ENCODE measurements at places on chromosomes 11 and 22.

DNA sequence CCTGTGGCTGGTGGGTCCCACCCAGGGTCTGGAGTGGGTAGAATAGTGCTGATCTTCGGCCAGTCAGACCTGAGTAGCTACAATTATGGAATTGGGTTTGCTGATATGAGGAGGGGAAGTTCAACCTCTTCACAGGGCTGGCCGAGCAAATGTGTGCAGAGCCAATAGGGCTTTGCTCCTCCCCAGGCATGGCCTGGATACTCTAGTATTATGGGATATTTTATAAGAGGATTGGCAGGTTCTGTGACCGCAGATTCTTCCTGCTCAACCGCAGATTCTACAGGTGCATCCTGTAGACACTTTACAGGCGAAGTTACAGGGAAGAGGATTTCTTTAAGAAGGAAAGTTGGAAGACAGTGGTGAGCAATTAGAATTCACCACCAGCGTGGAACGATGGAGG is 44.3 kb downstream of the TBC1D22A start:
- DNase-seq = no peak

DNA sequence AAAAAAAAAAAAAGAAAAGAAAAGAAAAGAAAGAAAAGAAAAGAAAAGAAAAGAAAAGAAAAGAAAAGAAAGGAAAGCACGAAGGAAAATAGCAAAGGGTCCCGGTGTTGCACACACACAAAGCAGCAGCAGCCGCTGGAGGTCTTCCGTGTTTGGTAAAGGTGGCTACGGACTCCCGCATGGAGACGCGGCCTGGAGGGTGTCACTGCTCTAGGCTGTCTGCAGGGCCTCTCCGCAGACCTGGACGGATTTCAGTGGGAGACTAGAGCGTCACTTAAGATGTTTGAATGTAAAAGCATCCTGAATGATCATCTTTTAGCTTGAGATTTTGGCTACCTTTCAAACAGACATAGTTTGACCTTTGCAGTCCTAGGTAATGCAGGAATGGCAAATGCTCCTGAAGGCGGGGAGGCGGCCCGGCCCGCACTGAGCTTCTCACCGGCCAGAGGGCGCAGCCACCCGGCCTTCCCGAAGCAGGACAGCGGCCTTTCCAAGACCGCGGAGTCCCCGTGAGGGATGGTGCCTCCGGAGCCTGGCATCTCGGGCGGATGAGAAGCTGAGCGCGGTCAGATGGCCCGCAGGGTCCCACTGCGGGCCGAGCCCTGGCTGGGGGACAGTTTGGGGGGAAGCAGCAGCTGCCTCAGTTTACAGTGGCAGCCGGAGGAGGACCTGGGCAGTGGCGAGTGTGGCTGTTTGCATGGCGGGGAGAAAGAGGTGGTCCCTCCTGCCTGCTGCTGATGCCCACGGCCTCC is 18.5 kb downstream of the KRTAP5-5 start:
- no peak for DNase-seq

- DNase-seq = no peak
Observed at GRCh38 chr11:124898711-124899110, 1.0 kb upstream of the ROBO4 start.

GRCh38 chr11:30395751-30396150 is 72.8 kb downstream of the ARL14EP start:
- no peak for DNase-seq

DNA sequence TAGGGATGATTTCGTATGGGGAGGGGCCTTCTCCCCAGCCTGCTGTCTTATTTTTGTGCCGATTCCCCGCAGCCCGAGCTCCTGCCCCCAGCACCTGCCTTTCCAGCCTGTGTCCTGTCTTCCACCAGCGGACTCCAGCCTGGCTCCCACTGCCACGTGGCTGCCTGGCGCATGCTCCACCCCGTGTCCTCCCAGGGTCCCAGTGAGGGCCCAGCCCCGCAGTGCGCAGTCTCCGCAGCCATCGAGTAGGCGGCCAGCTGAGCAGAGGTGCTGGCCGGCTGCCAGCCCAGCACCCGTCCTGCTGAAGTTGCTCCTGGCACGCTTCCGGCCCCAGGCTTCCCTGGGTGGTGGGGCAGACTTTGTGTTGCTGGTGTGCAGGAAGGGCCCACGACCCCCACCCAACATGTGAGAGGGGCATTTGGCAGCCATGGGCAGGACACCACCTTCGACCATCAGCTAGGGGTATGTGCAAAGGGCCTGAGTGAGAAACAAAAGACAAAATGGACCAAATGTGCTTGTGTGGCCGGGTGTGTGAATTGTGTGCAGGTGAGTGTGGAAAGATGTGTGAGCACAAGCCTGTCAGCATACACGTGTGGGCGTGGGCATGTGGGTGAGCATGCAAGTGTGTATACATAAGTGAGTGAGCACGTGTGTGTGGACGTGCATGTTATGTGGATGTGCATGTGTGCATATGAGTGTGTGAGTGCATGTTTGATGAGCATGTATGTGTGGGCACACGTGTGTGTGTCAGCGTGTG is 55.9 kb downstream of the RTN4R start:
- DNase-seq = no peak

DNA sequence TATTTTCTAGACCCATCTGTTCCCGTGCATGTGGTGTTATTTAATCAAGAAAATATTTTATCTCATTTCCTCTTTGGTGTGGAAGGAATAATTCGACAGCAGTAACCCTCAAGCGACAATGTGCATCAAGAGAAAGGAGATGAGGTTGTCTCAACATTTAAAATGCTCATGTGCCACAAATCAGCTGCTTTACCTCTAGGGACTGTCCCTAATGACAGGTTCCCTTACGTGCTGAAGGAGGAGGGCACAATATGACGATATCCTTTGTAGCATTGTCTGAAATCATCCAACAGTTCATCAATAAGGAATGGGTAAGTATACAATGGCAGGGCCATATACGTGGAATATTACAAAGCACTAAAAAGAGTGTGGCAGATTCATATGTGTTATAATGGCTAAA is 7.0 kb upstream of the SYN3 start:
- DNase-seq = no peak

GRCh38 chr11:97107604-97108003 is 717.8 kb downstream of the JRKL start:
- DNase-seq = no peak

GRCh38 chr11:118622376-118623268 is 15.2 kb downstream of the PHLDB1 start:
- DNase-seq = no peak

DNA sequence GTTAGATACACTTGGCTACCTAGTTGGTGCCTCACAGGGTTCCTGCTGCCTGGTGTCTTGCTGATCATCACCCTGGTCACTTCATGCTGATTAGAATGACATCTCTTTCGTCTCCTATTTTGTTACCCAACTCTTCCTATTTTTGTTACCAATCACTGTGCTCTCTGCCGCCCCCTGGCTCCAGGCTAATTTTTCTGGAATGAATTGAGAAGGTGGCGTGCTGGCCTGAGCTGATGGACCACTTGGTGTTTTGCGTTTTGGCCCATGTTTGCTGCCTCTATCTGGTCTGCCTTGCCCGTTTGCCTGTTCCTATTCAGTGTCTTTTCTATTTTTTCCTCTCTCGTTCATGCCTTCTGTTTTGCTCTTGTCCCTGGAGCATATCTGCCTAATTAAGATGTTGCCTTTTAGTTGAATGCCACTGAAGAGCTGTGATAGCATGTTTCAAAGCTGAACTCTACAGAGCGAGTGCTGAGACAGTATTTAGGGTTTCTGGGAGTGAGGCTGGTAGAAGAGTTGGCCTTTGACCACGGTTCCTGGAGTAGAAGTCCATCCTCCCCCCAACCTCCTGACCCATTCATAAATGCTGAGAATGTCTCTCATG is 5.9 kb upstream of the ATF4 start:
- no peak for DNase-seq

- no peak for DNase-seq
Observed at GRCh38 chr11:132346558-132347148, 976.2 kb downstream of the NTM start.

- no peak for DNase-seq
Observed at GRCh38 chr11:30666817-30667216, 80.7 kb upstream of the MPPED2 start.

DNA sequence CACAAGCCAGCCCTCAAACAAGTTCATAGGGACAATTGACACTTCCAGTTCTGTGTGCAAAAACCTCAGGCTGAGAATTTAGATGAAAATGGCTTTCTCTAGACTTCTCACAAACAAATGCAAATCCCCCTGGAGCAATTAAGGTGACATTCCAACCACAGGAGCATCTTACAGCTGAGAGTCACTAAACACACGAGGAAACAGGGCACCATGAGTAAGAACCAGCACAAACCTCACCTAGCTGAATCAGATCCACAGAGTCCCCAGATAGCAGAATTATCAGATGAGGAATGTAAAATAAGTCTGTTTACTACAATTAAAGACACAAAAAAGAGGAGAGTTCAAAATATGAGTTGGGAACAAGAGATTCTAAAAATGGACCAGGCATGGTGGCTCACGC is 51.5 kb downstream of the RTL6 start:
- DNase-seq = no peak

- DNase-seq = no peak
Observed at GRCh38 chr11:100849901-100850235, 162.8 kb downstream of the ARHGAP42 start.

- DNase-seq = no peak
Observed at GRCh38 chr11:129291546-129291945, 84.1 kb upstream of the BARX2 start.

DNA sequence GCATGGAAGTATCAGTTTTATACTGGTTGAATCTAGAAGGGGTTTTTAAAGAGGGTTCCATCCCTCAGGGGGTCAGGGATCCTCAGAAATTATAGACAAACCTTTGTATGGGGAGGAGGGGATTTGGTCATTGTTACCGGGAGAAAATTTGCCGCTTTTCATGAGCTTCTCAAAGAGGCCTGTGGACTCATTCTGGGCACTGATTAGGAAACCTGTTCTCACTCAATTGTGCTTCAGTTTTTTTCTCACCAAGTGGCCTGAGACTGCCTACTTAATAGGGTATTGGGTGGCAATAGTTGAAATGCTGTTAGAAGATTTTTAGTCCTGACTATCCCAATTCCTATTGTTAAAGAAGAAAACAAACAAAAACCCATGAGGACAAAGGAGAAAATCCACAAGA is 14.0 kb downstream of the MPEG1 start:
- no peak for DNase-seq

GRCh38 chr11:67029146-67029545 is 6.2 kb downstream of the SYT12 start:
- no peak for DNase-seq

DNA sequence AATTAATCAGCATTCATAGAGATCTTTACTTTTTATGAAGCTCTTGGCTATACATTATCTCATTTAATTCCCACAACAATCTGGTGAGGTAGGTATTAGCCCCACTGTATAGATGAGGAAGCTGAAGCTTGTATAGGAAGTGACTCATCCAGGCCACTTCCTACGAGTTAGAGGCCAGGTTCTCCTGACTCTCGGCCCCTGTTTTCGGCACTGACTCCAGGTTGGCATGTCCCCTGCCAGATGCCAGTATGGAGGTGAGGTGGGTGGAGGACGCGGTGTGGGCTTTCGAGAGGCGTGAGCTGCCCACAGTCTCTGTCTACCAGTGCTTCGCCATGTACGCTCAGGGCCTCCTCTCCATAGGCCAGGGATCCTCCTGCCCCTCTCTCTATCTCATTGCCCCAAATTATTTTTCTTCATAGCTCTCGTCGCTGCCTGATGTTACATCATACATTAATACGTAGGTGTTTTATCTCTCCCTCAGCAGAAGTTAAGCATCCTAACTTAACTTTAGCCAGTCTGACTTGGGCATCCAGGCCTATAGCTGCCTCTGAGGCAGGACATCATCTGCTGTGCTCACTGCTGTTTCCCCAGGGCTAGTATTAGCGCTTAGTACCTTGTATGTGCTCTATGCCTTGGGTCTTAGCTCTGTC is 9.0 kb downstream of the DGAT2 start:
- no peak for DNase-seq

- peak; percentile 46 for DNase-seq
Observed at GRCh38 chr11:64355078-64355940, 3.7 kb upstream of the RPS6KA4 start.

- no peak for DNase-seq
Observed at GRCh38 chr11:43984519-43985385, 42.3 kb downstream of the C11orf96 start.
